ENCODE measurements at places on chromosomes 11 and 22. TPM values are rescaled to one million over a fixed set of nuclear protein-coding genes. Genes with fewer than 3 reads are reported as not detected.

APOBEC3B gene
- total RNA-seq, result 68.1 TPM

MB gene
- total RNA-seq, result not detected

GRCh38 chr11:19463976-19464375 is 223.2 kb upstream of the E2F8 start:
- no peak for DNase-seq

- no peak for DNase-seq
These were observed 33.1 kb downstream of the PHLDB1 start for GRCh38 chr11:118640332-118641154.

DNA sequence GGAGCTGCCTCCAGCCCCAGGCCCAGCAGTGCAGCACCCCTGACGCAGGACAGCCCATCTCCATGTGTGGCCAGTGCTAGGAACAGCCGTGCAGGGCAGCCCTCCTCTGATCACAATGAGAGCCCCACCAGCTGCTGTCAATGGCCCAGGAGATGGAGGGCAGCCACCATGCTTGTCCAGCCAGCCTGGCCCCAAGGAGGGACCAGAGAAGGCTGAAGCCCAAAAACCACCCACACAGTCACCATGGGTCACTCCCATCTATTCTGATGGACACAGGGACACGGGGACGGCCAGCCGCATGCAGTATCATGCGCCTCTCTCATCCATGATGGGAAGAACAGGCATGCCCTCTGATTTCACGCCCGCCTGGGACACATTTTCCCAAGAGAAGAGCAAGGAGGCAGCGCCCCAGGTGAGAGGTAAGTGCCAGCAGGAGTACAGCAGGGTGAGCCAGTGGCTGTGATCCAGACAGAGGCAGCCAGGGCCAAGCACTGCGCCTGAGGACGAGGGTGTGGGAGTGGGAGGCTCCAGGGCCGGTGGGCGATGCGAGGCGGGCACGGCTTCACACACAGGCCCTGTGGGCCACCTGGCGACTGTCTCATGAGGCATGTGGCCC is 33.6 kb upstream of the GNB1L start:
- DNase-seq, result no peak

- DNase-seq, result no peak
These were observed 250.8 kb downstream of the DDX10 start for GRCh38 chr11:108915666-108916065.

DNA sequence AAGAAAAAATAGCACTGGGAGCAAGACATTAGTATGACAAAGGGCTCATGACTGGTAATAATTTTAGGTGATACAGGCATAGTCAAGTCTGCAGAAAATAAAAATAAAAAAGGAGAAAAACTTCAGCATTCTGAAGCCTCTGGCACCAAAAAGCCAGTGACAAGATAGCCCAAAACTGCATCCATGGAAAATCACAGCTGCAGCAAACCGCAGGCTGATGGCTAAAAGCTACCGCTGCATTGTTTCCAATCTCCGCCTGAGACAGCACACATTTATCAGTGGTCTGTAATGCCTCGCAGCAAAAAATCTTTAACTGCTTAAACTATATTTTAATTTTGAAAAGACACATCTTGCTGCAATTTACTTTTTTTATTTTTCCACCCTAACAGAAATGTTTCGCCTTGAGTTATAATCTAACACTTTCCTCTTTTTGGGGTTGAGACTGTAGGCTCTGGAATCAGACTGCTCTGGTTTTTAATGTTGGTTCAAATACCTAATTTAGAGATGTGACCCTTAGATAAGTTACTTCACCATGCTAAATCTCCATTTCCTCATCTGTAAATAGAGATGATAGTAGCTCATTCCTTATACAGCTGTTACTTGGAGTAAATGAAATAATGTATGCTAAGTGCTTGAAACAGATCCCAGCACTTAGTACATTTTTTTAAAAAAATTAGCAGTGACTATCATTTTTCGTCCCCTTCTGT is 42.0 kb upstream of the FIBIN start:
- DNase-seq, result no peak

UPK3A gene
- 2.0 TPM for total RNA-seq

- DNase-seq, result no peak
These were observed 186.5 kb downstream of the HIPK3 start for GRCh38 chr11:33443684-33444083.

DNA sequence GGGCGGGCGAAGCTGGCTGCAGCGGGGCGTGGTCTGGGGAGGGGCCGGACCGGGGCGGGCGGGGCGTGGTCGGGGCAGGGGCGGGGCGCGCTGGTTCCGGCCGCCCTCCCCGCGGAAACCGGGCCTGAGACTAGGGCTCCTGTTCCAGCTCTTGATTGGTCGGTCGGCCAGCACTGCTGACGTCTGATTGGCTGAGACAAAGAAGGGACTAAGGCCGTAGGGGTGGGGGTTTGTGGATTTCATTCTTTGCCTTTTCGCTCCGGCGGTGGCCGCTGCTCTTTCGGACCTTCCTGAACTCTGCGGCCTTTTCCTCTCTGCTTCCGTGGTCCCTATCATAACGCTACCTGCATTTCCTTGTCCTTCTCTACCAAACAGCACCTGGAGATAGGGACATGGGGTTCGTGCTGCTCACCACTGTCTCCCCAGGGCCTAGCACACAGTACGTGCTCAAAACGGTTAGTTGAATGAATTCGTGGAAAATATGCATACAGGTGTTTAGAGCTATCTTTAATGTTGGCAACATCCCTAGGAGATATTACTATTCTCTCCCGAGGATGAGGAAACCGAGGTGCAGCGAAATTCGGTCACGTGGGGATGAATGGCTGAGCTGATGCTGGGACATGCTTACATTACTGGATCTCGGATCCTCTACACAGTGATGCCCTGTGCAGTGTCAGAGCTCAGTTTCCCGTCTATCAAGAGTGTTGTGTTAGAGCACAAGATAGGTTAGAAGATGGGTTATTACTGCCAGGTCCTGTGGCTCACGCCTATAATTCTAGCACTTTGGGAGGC is 62.8 kb downstream of the NFAM1 start:
- DNase-seq, result no peak

OR51E2 gene
- not detected for total RNA-seq

GLB1L3 gene
- total RNA-seq, result 0.17 TPM

- no peak for DNase-seq
These were observed 45.4 kb upstream of the CFAP300 start for GRCh38 chr11:102001657-102002338.

All from epithelial cell of proximal tubule (primary cell).